ENCODE measurements at places on chromosomes 11 and 22. TPM values are rescaled to one million over a fixed set of nuclear protein-coding genes. Genes with fewer than 3 reads are reported as not detected.

ACO2 gene
- 121 TPM for total RNA-seq

DDTL gene
- total RNA-seq, result 6.6 TPM

CARD16 gene
- 14.3 TPM for total RNA-seq

ST3GAL4 gene
- total RNA-seq, result 46.4 TPM

DRG1 gene
- 50.9 TPM for total RNA-seq

ZFP91 gene
- 48.6 TPM for total RNA-seq

CRYAB gene
- 106 TPM for total RNA-seq

ANKK1 gene
- 1.4 TPM for total RNA-seq
